Activated CD8-positive, alpha-beta memory T cell treated with anti-CD3 and anti-CD28 coated beads for 1 hour (primary cell): ENCODE measurements at places on chromosomes 3 and 15.

DNA sequence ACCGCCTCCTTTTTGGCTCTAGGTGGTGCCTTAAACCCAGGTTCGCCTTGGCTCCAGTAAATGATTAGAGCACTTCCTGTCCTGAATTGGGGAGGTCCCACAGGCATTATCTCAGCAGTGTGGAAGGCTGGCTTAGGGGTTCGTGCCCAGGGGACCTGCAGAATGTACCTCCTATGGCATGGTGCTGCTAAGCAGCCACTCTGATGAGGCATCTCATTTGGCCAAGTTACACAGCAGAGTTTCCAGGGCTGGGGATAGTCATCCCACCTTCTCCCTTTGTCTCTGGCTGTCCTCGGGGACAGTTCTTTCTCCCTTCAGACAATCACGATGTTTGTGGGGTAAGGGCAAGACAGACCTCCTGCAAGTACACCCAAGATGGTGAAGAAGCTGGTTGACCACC is 371.2 kb downstream of the VPS13C start:
- DNase-seq, result no peak

DNA sequence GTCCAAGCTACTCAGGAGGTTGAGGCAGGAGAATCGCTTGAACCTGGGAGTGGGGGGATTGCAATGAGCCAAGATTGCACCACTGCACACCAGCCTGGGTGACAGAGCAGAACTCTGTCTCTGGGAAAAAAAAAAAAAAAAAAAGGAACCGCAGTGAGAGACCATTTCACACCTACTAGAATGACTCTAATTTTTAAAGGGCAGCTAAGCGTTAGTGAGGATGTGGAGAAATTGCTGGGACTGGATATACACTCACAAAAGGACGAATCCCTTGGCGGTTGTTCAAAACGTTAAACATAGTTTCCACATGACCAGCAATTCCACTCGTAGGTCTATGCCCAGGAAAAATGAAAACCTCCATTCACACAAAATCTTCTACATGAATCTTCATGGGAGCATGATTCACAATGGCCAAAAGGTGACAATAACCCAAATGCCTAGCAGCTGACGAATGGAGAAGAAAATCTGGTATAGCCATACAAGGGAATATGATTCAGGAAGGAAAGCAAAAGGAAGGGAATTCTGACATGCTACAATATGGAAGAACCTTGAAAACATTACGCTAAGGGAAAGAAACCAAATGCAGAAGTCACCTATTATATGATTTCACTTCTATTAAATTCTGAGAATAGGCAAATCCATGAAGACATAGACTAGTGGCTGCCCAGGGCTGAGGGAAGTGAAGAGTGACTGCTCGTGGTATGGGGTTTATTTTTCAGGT is 127.0 kb downstream of the CHSY1 start:
- no peak for DNase-seq

- DNase-seq, result no peak
Measured at GRCh38 chr3:148379763-148380382, 317.8 kb upstream of the AGTR1 start.

DNA sequence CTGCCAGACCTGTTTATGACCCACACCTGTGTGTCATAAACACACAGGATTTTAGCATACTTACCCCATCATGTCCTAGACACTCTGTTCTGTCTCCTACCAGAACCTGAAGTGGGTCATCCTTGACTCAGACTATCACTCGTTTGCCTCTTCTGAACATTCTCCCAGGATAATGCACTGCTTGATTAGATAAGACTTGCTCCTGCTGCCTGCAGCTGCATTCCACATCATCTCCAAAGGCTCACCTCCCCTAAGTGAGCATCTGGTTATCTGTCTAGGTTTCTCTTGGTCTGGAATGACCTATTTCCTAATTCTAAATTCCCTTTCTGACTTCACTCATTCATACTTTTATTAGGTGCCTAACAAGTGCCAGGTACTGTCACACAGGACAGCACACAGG is 332.1 kb downstream of the NTRK3 start:
- no peak for DNase-seq

DNA sequence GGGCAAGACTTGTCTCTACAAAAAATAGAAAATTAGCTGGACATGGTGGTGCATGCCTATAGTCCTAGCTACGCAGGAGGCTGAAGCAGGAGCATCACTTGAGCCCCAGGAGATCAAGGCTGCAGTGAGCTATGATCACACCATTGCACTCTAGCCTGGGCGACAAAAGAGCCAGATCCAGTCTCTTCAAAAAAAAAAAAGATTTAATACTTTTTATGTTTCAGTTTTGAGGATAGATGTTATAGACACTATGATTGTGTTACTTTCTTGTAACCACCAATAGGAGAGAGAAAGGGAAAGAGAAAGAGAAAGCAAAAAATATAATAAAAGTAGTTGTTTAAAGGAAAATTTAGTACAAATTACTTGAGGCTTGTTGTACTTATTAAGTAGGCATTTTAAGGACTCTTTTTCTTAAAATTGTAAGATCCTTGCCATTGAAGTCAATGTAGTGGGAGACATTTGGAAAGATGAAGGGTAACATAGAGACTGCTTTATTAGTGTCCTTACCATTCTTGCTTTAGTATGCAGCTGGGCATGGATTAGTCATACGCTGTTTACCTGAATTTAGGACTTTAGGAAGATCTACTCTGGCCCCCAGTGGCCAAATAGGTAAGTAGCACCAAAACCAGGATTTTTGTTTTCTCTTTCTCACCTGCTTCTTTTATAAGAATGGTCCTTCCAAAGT is 35.1 kb upstream of the ZDHHC23 start:
- no peak for DNase-seq

DNA sequence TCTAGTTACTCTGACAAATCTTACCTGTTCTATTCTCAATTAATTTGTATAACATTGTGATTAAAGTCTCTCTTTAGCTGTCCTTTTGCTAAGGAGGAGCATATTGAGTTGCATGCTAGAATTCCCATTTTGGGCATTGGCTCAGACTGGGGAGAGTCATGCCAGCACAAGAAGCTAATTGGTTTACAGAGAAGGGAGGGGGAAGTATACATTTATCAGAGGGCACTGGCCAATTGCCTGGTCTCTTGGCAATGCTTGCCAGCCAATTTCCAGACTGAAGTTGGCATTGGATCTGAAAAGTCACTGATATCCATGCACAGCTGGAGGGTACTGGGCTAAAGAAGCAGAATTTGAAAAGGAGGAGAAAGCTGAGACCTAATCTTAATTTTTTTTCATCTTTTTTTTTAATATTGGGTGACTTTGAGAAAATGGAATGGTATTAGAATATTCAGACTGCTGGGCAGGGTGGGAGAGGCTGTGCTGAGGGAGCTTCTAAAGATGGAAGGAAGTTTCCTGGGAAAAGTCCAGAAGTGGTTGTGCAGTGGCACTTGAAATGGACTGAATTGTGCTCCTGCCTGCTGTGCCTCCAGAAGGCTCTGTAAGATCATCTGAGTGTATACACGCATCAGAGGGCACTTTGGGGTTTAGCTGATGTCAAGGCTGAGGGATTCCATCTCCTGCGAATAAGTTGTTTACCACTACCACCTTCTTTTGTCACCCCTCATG is 365.2 kb upstream of the DPH6 start:
- no peak for DNase-seq

DNA sequence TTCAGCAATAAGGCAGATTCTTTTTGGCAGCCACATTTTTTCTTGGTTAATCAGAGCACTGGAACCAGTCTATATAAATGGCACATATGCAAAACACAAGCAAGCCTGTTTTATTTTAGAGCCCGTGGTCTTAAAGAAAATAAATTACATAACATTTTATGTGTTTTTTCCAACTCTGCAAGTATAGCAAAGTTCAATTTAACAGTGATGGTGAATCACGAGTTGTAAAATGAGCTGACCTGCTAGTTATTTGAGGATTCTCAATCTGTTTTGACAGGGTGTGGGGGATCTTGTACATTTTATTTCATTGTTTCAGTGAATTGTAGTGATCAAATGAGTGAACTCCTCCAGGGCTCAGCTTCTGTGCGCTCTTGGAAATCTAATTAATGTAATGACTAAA is 2.7 kb downstream of the ARHGEF26 start:
- no peak for DNase-seq

- no peak for DNase-seq
Measured at GRCh38 chr15:77030048-77030927, 35.4 kb downstream of the PSTPIP1 start.

DNA sequence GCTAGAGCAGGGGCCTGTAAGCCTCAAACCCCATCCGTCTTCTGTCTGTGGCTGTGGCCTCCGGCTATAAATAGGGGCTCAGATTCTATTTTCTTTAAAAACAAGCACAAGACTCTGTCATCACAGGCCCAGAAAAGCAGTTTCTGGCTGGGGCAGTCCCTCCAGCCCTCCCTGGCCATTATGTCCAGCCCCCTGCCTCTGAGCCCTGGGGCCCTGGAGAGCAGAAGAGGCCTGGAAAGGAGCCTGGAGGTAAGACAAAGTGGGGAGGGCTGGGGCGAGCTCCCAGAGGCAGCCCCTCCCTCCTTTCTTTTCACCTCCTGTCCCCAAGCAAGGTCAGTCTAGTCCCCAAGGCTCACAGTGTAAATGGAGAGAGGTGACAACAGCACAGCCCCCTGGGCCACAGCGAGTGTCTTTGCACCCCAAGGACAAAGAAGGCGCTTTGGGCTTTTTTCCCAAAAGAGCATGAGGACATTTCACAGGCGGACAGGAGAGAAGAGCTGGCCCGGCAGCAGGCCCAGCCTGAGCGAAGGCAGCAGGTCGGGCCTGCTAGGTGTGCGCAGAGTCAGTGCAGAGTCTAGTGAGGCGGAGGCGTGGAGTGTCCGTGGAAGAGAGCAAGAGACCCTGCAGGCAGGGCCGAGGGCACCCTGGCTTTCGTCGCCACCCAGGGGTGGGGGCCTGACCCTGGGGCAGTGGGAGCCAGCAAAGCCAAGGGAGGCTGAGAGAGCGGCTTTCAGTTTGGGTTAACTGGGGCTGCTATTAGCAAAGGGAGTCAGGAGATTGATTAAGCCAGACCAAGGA is 188.3 kb downstream of the TBC1D2B start:
- no peak for DNase-seq

GRCh38 chr15:77508541-77509243 is 88.0 kb downstream of the HMG20A start:
- no peak for DNase-seq

DNA sequence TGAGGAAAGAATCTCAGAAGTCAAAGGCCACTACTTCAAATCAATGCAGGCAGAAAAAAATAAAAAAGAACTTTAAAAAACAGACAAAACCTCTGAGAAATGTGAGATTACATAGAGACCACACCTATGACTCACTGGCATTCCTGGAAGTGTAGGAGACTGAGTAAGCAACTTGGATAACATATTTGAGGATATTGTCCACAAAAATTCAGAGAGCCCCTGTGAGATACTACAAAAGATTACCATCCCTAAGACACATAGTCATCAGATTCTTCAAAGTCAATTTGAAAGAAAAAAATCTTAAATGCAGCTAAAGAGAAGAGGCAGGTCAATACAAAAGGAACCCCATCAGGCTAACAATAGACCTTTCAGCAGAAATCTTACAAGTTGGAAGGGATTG is 887.3 kb downstream of the NTRK3 start:
- no peak for DNase-seq

DNA sequence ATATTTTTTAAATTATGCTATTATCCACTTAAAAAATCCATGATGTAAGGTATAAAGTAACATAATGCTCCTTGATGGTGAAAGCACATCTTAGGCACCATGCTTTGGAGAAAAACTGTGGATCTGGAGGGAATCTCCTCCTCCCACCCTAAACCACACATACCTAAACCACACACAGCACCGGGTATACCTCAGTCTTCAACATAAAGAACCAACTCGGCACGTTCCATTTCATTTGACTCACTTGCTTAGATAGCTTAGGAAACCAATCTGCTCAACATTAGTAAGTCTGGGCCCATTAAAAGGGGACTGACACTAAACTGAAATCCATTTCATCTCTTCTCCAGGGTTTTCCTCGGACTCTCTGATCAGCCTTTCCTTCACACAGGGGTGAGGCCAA is 945.7 kb upstream of the CFAP20DC start:
- no peak for DNase-seq

GRCh38 chr15:77455696-77456321 is 35.1 kb downstream of the HMG20A start:
- DNase-seq, result no peak

GRCh38 chr3:129185783-129186182 is 2.1 kb upstream of the CNBP start:
- DNase-seq, result no peak

DNA sequence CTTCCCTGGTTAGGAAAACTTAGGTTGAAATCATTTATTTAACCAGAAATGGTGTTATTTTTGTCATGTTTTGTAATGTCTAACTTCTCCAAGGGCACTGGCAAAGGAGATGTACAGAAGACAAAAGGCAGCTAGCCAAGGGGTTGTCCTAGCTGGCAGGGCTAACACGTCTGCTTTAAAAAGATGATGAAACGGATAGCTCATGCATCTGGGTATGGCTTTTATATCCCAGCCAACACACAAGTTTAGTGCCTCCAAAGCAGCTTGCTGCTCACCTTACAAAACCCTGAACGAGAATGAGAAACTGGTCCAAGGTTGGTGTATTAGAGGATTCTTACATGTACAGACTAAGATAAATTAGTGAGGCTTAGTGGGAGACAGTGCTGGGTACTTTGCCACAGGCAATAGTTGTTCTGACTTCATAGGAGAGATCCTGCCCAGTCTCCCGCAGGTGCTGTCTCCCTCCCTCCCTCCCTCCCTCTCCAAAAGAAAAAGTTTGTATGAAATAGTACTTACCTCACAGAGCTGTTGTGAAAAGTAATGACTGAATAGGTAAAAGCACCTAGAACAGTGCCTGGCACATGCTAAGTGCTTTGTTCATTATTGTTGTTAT is 47.8 kb downstream of the KCNMB2 start:
- no peak for DNase-seq

GRCh38 chr3:187750006-187750512 is 4.8 kb upstream of the BCL6 start:
- DNase-seq, result no peak

DNA sequence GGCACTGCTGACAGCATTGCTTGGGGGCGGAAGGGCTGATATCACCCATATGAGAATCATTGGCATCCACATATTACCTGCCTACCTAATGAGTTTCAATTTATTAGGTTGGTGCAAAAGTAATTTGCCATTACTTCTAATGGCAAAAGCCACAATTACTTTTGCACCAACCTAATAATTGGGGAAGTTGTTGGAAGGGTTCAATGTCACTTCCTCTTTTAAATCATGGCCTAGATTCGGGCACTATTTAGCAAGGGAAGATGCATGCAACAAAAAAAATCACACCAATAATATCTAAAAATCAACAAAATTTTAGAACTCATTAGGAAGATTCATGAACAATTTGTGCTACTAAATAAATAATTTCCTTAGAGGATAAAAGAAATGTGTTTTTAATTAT is 56.0 kb upstream of the AGTR1 start:
- no peak for DNase-seq

GRCh38 chr15:68501259-68501591 is 69.3 kb upstream of the ITGA11 start:
- DNase-seq, result no peak

- no peak for DNase-seq
Measured at GRCh38 chr3:68706096-68706495, 226.3 kb downstream of the TAFA4 start.

GRCh38 chr15:72136170-72137051 is 18.2 kb downstream of the SENP8 start:
- DNase-seq, result no peak
